Retinal pigment epithelial cell (primary cell): ENCODE measurements at places on chromosomes 5 and 9.

DNA sequence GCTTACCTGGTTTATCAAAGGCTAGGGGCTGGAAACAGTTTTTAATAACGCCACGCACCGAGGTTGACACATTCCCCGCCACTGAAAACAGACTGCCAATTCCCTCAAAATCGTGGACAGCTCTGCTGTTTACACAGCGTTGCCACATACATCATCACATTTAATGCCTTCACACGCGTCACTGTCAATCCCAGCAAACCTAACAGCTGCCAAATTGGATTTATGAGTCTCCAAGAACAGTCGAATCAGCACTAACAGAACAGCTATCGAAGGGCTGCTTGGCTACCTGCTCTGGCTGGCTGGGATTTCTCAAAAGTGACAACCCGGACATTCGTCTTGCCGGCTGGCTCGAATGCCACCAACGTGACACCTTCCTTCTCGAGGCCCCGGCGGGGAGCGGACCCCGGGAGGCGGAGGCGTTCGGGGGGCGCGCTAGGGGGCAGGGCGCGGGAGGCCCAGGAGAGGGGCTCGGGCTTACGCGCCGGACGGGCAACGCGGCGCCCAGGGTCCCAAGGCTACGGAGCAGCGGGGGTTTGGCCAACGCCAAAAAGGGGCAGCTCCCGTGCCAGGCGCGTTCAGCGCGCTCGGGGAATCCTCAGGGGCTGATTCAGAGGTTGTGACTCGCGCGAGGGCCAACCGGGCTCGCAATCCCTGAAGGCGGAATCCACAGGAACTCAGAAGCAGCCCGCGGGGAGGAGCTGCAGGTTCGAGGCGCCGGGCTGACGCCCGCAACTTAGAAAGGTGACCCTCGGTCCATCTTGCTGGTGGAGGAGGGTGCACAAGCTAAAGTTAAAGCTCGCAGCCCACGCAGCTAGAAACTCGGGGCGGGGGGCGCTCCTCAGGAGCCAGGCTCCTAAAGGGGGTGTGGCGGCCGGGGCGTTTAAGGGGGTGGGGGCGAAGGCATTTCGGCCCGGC lies 1.2 kb downstream of the CDC14B start:
- DNase-seq: peak; percentile 72

DNA sequence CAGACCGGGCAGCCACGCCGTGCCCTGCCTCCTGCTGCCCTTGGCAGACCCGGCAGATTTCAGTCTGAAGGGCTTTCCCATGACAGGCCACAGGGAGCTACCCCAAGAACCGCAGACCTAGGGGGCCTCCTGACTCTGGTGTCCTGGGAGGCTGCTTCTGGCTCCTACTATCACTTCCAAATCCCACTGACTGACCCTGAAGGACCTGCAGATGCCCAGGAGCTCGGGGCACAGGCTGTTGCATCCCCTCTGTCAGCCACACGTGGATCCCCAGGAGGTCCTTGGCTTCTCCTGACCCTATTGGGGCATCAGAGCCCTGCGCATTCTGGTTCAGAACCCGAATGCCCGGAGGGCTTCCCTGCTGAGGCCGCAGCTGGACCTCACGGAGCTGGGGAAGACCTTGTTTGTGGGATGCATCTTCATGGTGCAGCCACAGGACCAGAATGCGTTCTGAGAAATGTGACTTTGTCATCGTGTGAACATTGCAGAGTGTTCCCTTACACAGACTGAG lies 81.3 kb upstream of the IRX4 start:
- no peak for DNase-seq

- no peak for DNase-seq
Measured at GRCh38 chr5:65440456-65440855, 41.3 kb downstream of the ADAMTS6 start.

- DNase-seq: no peak
Measured at GRCh38 chr5:175840050-175840841, 31.1 kb upstream of the CPLX2 start.

GRCh38 chr5:138366632-138367382 lies 14.3 kb downstream of the KDM3B start:
- DNase-seq: no peak

- DNase-seq: peak; percentile 87
Measured at GRCh38 chr9:20728493-20729220, 44.6 kb downstream of the FOCAD start.

DNA sequence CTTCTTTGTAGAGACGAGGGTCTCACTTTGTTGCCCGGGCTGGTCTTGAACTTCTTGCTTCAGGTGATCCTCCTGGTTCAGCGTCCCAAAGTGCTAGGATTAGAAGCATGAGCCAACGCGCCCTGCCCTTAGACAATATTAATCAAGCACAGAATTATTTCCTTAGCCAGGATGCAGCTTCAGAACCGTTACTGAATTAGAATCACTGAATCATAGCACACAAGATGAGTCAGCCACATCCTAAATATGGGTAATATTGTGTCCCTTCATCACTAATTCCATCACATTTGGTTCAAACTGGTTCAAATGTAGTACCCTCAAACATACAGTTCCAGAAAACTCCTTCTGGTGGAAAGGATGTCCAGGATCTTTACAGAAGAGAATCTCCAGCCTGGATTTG lies 82.7 kb downstream of the BNC2 start:
- no peak for DNase-seq

DNA sequence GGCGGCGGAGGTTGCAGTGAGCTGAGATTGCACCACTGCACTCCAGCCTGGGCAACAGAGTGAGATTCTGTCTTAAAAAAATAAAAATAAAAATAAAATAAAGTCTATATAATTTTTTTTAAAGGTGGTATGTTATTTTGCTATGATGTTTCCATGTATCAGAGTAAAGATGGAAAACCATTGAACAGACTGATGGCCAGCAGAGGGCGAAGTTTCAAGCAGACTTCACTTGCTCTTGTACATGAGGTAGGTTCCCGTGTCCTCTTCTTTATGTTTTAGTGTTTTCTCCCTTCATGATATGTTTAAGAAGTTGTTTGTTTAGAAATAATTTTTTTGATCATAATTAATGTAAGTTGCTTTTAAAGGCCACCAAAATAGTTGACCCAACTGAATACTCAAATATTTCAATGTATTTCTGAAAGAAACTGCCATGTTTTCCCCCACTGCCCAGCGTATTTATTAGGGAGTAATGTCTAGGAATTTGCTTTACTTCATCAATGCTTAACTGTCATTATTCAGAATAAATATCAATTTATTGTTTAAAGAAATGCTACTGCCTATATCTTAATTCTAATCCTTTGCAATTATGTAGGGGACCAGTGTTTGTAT lies 146.4 kb downstream of the HACD4 start:
- no peak for DNase-seq

DNA sequence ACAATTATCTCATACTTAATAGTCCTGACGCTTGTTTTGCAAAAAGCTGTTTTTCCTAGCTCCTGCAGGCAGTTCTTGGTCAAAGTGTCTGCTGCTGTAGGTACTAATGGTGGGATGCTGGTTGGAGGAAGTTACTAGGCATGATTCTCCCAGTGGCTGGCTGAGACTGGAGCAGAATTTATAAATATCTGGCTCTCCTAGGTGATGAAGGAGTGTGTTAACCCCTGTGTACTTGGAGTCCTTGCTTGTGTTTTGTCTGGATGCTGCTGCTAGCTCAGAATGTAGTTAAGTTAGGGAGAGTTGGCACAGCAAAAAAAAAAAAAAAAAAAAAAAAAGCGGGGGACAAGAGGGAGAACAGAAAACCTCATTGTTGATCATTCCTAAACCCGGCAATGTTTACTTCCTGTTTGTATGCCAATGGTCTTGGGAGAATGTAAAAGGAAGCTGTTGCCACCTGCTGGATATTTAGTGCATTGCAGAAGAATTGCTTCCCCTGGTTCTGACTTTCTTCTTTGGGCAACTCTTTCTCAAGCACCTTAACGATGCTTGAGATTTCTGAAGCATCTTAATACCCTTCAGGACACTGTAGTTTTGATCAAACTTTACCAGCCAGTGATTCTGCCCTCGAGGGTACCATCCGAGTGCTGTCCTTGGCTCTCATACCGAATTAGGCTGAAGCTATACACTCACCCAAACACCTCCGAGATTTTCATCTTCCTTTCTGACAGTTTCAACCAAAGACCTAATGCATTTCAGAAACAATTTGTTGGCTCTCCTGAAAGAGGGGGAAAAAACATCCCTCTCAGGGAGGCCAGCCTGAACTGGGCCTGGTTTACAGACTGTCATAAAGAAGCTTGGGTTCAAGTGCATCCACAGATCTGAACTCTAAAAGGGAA lies 71.7 kb upstream of the WWC1 start:
- DNase-seq: peak; percentile 21

DNA sequence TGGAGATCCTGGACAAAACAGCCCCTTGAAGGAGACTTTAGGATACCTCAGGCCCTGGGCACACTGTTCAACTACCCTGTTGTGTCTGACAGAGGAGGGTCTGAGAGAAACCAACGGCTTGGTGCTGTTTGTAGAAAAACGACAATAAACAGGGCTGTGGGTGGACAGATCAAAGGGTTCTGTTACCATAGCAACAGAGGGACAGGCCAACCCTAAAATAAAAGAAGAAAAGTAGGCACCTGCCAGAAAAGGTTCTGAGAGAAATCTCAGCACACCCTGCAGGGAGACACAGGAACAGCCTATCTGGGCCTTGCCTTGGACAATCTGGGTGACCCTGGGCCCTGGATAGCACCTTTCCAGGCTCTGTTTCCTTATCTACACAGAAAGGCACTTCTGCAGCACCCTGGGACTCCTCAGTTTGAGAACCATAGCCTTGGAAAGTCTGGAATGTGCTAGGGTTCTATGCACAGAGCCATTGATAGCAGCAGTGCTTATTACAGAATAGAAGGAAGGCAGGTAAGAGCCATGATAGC lies 104.8 kb upstream of the TBC1D2 start:
- no peak for DNase-seq

DNA sequence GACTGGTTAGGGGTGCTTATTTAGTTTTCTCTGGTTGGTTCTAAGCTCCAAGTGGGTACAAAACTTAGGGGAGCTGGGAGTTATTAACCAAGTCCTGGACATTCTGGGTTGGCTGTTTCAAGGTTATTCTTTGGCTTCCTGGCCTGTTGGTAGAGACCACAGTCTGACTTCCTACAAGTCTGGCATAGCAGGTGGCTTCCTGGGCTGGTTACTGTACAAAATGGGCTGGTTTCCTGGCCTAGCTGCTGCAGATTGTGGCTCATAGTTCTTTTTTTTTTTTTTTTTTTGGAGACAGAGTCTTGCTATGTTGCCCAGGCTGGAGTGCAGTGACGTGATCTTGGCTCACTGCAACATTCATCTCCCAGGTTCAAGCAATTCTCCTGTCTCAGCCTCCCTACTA lies 46.3 kb upstream of the BARHL1 start:
- DNase-seq: no peak

GRCh38 chr9:16197578-16198370 lies 644.9 kb downstream of the CCDC171 start:
- no peak for DNase-seq

- no peak for DNase-seq
Measured at GRCh38 chr5:125602184-125602583, 821.0 kb upstream of the GRAMD2B start.

DNA sequence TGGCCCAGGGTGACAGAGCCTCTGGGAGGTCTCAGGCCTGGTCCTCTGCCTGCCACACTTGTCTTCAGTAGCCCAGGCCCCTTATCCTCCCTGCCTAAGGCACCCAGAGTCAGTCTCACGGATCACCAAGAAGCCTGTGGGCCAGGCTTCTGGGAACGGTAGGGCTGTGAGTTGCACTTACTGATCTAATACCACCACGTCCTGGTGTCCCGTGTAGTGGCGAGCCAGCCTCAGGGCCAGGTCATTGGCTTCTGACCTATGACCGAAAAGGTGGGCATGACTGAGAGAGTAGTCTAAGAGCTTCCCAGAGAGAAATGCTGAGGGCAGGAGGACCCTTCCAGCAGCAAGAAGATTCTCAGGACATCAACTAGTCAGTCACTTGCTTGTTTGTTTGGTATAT lies 7.4 kb downstream of the PHYKPL start:
- no peak for DNase-seq

GRCh38 chr9:123942542-123942941 lies 12.6 kb upstream of the DENND1A start:
- no peak for DNase-seq

- no peak for DNase-seq
Measured at GRCh38 chr5:53322257-53322656, 158.2 kb upstream of the FST start.

DNA sequence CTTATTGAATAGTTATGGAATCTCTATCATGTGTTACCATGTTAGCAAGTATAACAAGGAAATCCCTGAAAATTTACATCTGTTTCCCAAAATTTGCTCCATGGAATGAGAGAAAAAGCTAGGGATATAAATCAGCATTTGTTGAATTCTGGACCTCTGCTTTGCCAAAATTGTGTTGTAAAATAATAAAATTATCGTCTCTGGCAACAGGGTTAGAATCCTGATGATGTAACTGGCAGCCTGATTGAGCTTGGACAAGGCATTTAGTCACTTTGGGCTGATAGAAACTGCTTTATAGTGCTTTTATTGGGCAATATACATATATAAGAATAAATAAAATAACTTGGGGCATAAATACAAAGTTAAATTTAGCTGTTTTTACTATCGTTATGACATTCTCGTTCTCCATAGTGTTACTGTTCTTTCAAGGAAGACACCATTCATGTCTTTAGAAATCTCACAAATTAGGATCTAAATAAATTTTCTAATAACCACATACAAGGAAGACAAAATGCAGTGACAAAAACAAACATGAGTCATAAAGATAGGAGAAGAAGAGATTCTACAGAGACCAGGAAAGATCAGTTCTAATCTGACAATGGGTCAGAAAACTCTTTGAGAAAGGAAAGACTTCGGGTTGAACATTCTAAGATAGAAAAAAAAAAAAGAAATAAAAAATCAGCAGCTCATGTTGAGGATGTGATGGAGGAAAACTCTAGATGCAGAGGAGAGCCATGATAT lies 145.0 kb upstream of the CDH10 start:
- no peak for DNase-seq

GRCh38 chr9:84138541-84138940 lies 157.9 kb downstream of the RMI1 start:
- DNase-seq: no peak

DNA sequence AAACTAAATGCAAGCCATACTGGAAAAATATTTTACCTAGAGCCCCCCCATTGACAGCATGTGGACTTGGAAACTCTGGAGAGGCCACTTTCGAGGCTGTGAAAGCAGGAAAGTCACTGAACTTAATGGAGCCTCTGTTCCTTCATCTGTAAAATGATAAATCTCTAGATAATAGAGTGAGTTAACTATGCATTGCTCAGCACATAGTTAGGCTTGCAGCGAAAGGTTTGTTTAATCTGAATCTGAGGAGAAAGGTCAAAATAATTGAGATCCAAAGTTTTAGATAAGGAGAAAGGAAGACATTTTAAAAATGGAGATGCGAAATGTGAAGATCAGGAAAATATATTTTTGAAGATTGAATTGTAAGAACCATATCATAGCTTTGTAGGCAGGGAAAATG lies 4.6 kb downstream of the PCSK5 start:
- DNase-seq: no peak

- DNase-seq: no peak
Measured at GRCh38 chr5:96548905-96549304, 113.3 kb upstream of the CAST start.

- DNase-seq: no peak
Measured at GRCh38 chr5:16926417-16926816, 9.7 kb downstream of the MYO10 start.
